ENCODE measurements at places on chromosomes 3 and 15.

- DNase-seq: no peak
These were observed 44.7 kb downstream of the CD200 start for GRCh38 chr3:112377568-112378071.

GRCh38 chr3:51684971-51685751 is 14.1 kb downstream of the TEX264 start:
- no peak for DNase-seq

DNA sequence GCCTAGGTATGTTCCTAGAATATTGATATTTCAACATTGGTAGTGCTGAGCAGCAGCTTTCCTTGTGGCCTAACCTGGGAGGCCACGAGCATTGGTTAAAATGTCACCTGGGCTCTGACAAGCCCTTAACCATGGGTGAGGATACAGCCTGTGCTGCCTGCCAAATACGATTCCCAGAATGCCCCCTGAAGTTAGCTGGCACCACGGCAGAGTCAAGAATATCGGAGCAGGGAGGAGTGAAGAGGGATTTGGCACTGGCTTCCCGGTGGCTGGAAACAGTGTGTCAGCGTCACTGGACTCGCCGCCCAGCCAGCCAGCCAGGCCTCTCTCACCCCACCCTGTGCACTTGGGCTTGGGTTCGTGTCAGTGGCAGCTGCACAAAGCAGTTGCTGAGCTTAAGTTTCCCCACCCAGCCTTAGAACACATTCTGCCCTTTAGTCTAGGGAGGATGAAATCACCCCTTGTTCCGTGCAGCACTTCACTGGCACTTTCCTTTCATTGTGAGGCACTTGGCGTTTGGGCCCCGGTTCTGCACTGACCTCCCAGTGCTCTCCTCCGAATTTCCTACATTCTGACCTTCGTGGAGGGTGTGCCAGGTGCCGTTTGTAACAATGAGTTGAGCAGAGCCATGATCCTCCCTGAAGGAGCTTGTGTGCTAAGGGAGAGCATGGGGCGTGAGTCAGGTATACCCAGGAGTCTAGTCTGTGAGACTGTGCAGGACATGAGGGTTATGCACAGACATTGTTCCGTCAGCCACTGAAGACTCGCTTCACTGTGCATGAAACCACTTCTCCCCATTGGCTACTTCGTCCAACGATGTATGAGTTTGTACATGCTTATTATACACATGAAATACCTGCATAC is 152.8 kb upstream of the BHLHE40 start:
- DNase-seq: no peak

GRCh38 chr3:142925140-142925539 is 36.3 kb upstream of the PCOLCE2 start:
- no peak for DNase-seq

DNA sequence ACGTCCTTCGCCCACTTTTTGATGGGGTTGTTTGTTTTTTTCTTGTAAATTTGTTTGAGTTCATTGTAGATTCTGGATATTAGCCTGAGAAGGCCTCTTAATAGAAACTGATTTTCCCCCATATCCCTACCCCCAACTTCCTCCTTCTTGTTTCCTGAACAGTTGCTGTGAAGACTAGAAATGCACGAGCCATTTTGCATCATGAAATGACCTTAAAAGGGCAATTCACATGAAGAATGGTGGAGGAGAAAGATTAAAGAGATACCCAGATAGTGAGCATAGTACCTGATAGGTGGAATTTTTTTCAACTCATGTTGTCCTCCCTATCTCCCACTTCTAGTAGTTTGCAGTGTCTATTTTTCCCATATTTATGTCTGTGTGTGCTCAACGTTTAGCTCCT is 55.2 kb upstream of the KCNH8 start:
- DNase-seq: no peak

DNA sequence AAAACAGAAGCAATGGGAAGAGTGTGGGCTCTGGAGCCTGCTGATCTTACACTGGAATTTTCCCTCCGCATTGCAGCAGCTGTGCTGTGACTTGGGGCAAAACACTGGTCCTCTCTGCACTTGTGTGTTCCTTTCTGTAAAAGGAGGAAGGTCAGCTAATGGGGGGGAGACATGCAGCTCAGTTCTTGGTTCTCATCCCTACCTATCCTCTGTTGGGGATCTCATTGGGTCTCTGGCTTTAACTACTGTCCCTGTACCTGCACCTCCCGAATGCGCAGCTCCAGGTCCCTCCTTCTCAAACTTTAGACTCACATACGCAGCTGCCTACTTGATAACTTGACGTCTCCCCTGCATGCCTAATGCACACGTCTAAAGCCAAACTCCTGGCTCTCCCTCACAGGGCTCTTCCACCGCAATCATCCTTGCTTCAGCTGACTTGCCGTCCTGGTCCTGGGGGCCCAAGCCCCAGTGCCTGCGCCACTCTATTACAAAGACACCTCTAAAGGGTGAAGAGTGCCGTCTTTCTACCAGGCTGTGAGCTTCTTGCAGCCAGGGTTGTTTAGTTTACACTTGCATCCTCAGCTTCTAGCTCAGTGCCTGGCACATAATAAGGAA is 5.9 kb upstream of the TMEM44 start:
- no peak for DNase-seq

- no peak for DNase-seq
These were observed 78.7 kb upstream of the IGSF10 start for GRCh38 chr3:151539599-151539998.

- DNase-seq: no peak
These were observed 1.1 kb upstream of the BCL2L10 start for GRCh38 chr15:52113708-52114107.

DNA sequence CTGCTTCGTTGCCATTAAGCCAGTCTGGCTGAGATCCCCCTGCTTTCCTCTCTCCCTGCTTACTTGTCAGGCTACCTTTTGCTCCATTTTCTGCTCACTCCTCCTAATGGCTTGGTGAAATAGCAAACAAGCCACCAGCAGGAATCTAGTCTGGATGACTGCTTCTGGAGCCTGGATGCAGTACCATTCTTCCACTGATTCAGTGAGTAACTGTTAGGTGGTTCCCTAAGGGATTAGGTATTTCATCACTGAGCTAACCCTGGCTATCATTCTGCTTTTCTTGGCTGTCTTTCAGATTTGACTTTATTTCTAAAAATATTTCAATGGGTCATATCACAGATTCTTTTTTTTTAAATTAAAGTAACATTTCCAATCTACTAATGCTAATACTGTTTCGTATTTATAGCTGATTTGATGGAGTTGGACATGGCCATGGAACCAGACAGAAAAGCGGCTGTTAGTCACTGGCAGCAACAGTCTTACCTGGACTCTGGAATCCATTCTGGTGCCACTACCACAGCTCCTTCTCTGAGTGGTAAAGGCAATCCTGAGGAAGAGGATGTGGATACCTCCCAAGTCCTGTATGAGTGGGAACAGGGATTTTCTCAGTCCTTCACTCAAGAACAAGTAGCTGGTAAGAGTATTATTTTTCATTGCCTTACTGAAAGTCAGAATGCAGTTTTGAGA is 25.0 kb downstream of the CTNNB1 start:
- DNase-seq: no peak

DNA sequence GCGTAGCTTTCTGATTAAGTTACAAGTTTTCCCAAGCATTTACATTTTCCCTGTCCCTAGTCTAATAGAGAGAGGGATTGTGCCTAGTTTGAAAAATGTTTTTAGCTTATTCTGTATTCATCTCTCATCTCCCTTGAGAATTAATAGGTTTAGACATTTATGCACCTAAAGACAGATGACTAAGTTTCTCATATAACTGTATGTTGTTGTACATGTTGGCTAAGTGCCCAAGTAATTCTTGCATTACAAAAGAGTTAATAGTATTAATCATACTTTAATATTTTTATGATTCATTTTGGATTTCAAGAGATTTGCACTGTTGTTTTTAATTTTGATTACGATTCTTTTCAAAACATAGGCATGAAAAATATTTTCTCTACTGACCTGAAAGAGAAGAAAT is 109.0 kb upstream of the TBL1XR1 start:
- DNase-seq: no peak

- no peak for DNase-seq
These were observed 69.0 kb downstream of the MYO1E start for GRCh38 chr15:59303633-59304032.

GRCh38 chr3:55564726-55565125 is 77.6 kb upstream of the WNT5A start:
- no peak for DNase-seq

- no peak for DNase-seq
These were observed 288.3 kb downstream of the ULK4 start for GRCh38 chr3:41673650-41674049.

GRCh38 chr3:53222183-53222901 is 33.5 kb downstream of the TKT start:
- DNase-seq: no peak

DNA sequence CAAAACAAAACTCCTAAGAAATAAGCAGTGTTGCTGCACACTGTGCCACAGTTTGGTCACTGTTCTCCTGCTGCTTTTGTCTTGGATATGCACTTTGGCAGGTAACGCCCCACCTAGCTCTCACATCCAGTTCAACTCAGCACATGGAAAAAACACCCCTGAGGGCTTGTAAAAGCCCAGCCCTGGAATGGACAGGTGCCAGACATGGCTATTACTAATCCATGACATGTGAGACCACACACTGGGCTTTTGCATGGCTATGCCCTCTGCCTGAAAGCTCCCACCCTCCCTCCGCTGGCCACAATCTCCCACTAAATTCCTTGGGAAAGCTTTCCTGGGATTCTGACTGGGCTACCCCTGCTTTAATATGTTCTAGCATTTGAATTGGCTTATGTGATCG is 24.7 kb upstream of the ZBED2 start:
- no peak for DNase-seq

DNA sequence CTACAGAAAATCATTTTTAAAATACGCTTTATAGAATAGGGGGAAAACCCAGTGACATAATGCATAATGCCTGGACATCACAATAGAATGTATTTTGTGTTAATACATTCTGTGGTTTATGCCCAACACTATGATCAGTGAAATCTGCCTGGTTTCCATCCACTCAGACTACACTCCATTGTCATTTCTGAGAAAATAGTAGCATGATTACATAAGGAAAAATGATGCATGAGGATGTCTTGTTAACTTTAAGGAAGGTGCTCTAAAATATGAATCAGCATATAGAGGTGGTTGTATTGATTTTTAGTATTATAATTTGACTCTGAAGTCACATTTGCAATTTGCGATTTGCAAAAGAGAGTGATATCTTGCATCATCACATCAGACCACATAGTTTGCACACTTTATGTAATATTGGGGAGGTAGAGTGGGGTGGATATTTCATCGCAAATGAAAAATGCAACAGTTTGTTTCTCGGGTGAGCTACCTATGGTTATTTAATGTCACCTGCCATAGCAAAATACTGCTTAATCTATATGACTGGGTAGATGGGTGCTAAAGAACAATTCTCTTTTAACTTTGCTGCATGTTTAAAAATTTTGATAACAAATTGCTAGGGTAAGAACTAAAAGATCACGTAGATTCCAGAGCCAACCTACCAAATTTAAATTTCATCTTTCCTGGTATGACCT is 403.9 kb downstream of the IL5RA start:
- no peak for DNase-seq

DNA sequence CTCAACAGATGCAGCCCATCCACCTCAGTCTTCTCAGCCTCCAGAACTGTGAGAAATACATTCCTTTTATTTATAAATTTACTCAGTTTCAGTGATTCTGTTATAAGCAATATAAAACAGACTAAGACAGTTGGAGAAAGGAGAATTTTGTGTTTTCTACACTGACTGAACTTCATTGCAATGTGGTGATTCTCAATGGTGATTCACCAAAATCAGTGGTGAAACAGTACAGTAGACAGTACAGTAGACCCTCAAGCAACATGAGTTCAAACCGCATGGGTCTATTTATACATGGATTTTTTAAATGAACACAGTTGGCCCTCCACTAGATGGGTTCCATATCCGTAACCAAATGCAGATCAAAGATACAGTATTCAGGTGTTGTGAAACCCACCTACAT is 403.1 kb upstream of the TGFBR2 start:
- DNase-seq: no peak

DNA sequence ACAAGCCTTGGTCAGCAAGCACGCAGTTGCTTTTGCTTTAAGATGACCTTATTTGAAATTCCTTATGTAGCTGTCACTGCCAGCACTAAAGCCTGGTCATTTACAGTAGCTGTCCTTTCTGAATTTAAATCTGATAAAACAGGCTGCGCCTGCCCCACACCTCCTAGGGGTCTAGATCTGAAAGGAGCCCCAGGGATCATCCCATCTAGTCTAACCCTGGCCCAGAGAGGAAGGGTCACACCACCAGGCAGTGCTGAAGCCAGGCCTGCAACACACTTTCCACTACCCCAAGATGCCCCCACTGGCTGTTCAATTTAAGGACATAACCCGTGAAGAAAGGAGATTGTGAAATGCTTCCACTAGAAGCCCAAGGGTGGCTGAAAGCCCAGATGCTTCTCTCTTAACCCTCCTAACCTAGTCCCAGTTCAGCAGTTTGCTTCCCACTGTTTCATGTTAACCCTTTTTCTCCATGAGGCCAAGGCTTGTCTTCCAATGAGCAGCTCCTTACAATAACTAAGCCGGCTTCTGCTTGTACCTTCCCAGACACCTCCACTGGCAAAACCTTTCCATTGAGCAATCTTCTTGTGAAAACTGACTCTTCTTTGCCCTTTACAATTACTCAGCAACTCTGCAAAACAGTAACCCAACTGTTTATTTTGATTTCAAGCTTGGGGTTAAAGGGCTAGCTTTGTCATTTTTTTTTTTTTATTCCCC is 198.9 kb upstream of the LPP start:
- DNase-seq: no peak

GRCh38 chr3:104397713-104398112 is 969.0 kb upstream of the ALCAM start:
- no peak for DNase-seq

DNA sequence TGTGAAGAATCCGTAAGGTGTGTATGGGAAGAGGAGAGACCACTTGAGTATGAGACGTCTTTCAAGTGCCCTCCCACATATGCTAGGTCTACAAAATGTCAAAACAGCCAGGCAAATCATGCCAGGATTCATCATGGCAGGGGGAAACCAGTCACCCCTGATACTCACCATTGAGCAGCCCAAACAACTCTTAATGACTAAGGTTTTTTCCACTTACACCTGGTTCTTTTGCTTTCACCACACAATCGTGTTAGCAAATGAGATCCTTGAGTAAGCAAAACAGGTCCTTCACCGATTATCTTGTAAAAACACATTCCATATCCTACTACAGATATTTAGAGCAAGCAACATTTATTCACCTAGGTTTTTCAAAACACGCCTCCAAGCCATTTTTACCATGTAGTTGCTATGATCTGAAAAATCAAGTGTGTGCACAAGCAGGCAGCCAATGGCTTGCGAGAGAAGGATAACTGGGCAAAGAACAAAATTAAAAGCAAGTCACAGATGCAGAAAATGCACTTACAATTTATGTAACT is 177.5 kb upstream of the LPP start:
- no peak for DNase-seq

DNA sequence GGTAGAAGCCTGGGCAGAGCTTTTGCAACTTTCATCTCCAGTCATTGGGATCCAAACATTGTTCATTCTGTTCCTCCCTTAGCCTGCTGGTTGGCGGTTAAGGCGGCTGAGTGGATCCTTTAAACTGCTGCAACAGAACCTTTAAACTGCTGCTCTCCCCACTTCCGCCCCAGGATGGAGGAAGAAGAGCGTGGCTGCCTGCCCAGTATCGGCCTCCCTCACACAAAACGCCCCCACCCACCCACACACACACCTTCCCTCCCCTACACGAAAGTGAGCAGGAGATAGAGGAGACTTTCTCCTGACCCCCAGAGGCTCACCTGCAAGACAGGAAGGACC is 460 bp upstream of the ZMAT3 start:
- DNase-seq: peak; percentile 33
